Activated T-helper 1 cell treated with anti-CD3 and anti-CD28 coated beads, Interleukin-12 subunit alpha, Interleukin-12 subunit beta, Interleukin-2, Interleukin-4 antibody, amounts not matched to agents 30 ng/mL and 10 ng/mL and 1 ng/mL, durations not matched to agents 14 hours and 24 hours and 36 hours (primary cell): ENCODE measurements at places on chromosomes 6 and 20.

DNA sequence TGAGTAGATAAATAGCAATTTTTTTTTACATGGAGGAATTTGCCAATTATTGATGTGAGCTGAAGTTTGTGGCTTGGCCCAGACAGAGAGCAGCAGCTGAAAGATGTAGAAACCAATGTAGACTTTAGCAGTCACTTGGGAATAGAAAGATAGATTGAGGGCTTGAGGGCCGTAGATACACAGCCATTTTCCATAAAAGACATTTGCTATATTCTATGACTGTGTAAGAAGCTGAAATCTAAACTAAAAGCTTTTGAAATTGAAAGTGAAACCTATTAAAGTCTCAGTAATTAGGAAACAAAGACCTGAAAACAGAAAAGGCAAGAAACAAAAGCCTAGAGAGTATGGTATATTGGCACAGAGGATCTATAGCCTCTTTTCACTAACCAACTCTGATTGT is 332.7 kb downstream of the CENPW start:
- DNase-seq, result no peak
- H3K4me1 ChIP-seq, result no peaks in the 10 kb centered on the region
- no peak overlapping the region for H3K27ac ChIP-seq
- no peaks in the 10 kb centered on the region for H3K36me3 ChIP-seq
- H3K4me3 ChIP-seq, result no peak overlapping the region
- H3K27me3 ChIP-seq, result peaks cover 1% of the 10 kb centered on the region

DNA sequence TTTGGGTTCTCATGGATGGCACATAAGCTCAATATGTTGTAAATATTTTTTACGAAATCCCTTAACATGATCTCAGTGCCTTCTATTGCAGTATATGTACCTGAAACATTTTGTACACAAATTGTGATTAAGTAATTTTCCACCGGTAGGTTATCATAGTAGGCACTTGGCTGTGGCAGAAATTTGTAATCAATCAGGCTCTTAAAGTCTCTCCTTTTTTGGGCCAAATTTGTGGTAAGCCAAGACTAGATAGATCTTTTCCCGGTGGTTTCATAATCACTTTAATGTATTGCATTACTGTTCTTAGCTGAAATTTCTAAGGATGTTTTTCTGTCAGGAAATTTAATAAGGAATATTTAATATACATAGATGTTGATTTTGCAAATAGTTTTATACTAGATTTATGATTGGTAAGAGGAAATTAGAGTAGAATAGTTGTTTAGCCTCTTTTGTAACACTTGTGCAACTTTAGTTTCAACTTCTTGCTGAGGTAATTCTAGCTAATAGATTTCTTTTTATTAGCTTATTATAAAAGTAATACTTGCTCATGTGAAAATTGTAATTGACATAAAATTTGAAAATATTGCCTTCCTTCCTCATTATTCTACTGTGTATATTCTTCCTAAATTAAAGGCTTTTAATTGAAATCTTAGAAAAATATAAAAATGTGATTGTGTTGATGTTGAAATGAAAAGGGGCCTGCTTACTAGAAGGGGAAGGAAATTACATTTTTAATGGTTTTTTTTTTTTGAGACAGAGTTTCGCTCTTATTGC is 3.2 kb downstream of the PCMT1 start:
- H3K4me3 ChIP-seq, result peak overlapping the region; percentile 5
- no peak overlapping the region for H3K27ac ChIP-seq
- peaks cover 7% of the 10 kb centered on the region for H3K36me3 ChIP-seq
- no peak for DNase-seq
- peaks cover 16% of the 10 kb centered on the region for H3K4me1 ChIP-seq
- H3K27me3 ChIP-seq, result no peaks in the 10 kb centered on the region

GRCh38 chr6:71492668-71493067 is 204.1 kb downstream of the OGFRL1 start:
- H3K27ac ChIP-seq, result no peak overlapping the region
- H3K27me3 ChIP-seq, result peaks cover 8% of the 10 kb centered on the region
- no peaks in the 10 kb centered on the region for H3K4me1 ChIP-seq
- no peak overlapping the region for H3K4me3 ChIP-seq
- no peak for DNase-seq

DNA sequence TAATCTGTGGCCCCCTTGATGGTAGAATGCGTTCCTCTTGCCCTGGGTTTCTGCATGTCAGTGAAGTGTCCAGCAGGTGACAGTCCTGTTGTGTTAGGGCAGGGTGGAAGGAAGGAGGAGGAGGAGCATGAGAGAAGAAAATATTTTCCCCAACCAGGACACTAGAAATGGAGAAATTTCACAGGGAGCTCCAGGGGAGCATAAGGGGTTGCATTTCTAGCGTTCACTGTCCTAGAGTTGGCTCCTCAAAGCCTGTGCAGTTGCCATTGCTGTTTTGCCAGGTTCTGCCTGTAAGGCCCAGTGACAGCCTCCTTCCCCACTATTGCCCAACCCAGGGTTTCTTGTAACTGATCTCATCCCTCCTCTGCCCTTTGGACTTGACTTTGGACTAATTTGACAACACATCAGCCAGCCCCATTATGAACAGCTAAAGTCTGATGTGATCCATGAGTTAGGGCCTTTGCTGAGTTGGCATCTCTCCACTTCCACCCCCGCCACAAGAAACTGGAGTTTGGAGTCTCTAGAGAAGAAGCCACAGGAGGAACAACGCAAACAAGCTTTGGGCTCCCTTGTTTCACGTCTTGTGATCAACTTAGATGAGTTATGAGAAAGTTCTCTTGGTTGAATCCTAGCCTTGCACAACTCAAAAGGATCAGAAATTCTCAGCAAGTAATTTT is 14.0 kb upstream of the FAM50B start:
- peaks cover 6% of the 10 kb centered on the region for H3K27me3 ChIP-seq
- no peaks in the 10 kb centered on the region for H3K36me3 ChIP-seq
- H3K4me1 ChIP-seq, result peaks cover 5% of the 10 kb centered on the region
- H3K27ac ChIP-seq, result no peak overlapping the region
- DNase-seq, result no peak

GRCh38 chr6:159121486-159121885 is 47.7 kb upstream of the FNDC1 start:
- no peaks in the 10 kb centered on the region for H3K36me3 ChIP-seq
- peaks cover 24% of the 10 kb centered on the region for H3K27me3 ChIP-seq
- no peak for DNase-seq
- H3K4me3 ChIP-seq, result no peak overlapping the region
- H3K27ac ChIP-seq, result no peak overlapping the region
